Osteocyte (in vitro differentiated cells): ENCODE measurements at places on chromosomes 13 and 19. TPM values are rescaled to one million over a fixed set of nuclear protein-coding genes. Genes with fewer than 3 reads are reported as not detected.

Gene ZNF738
- 6.9 and 7.1 TPM in 2 replicates for total RNA-seq

Gene B3GNT8
- total RNA-seq, result 0.35 and 1.5 TPM in 2 replicates

Gene PGLYRP2
- total RNA-seq, result not detected in 2 replicates

Gene MBD3L2
- total RNA-seq, result not detected in 2 replicates

Gene SLC25A41
- 0.27 TPM in 1 of 2 replicates, not detected in the other for total RNA-seq

Gene CYP2F1
- total RNA-seq, result not detected in 2 replicates

Gene DKKL1
- 1.6 and 4.4 TPM in 2 replicates for total RNA-seq

Gene MEIOSIN
- not detected in 2 replicates for total RNA-seq

Gene C19orf38
- total RNA-seq, result 0.27 TPM in 1 of 2 replicates, not detected in the other

Gene CYP4F2
- total RNA-seq, result not detected in 2 replicates

Gene SIGLEC12
- total RNA-seq, result not detected in 2 replicates

Gene PBX4
- 0.46 and 0.52 TPM in 2 replicates for total RNA-seq

Gene ZNF433
- 4.5 and 7.5 TPM in 2 replicates for total RNA-seq

Gene TMEM238
- 0.70 and 1.1 TPM in 2 replicates for total RNA-seq

Gene PRODH2
- not detected in 2 replicates for total RNA-seq

Gene PINLYP
- total RNA-seq, result 0.91 and 1.2 TPM in 2 replicates

Gene PSG11
- total RNA-seq, result not detected in 2 replicates

Gene SUCLA2
- 38.7 and 41.6 TPM in 2 replicates for total RNA-seq

Gene VSTM2B
- not detected in 2 replicates for total RNA-seq

Gene ZNF540
- total RNA-seq, result 1.4 and 1.9 TPM in 2 replicates

Gene JSRP1
- total RNA-seq, result not detected in 2 replicates

Gene OR1I1
- total RNA-seq, result not detected in 2 replicates

Gene CBARP
- 6.9 and 7.0 TPM in 2 replicates for total RNA-seq

Gene ZNRF4
- total RNA-seq, result not detected in 2 replicates

Gene PPAN
- 34.4 and 40.9 TPM in 2 replicates for total RNA-seq

Gene GJB6
- not detected in 2 replicates for total RNA-seq

Gene IL12RB1
- total RNA-seq, result 0.50 and 0.51 TPM in 2 replicates

Gene COX7A1
- total RNA-seq, result not detected in 2 replicates

Gene LILRB2
- not detected in 2 replicates for total RNA-seq

Gene UNC13A
- total RNA-seq, result 1.3 and 1.6 TPM in 2 replicates
